ENCODE measurements at places on chromosomes 16 and 17.

DNA sequence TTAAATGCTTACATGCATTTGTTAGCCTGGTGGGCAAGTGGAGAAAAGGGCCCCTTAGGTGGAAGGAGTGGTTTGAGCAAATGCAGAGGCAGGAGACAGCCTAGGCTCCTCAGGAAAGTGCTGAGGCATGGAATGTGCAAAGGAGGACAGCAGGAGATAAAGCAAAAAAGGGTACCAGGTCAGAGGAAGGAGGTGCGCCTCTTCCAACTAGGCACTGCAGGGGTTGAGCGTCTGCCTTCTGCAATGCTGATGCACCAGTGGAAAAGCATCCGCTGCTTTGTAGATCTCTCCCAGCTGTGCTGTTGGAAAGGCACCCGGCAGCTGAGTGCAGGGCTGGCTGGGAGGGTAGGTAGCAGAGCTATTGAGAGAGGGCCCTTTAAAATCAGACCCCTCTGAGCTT lies 287.0 kb upstream of the XYLT1 start:
- no peak for DNase-seq

GRCh38 chr17:35982409-35983191 lies 1.3 kb upstream of the CCL16 start:
- DNase-seq: no peak

GRCh38 chr16:80319181-80319580 lies 221.6 kb upstream of the DYNLRB2 start:
- DNase-seq: no peak

- DNase-seq: no peak
Observed at GRCh38 chr16:88014252-88014781, 63.1 kb downstream of the BANP start.

- DNase-seq: no peak
Observed at GRCh38 chr17:4329838-4330237, 36.6 kb downstream of the UBE2G1 start.

- DNase-seq: no peak
Observed at GRCh38 chr17:75895370-75896155, 1.2 kb downstream of the TRIM65 start.

DNA sequence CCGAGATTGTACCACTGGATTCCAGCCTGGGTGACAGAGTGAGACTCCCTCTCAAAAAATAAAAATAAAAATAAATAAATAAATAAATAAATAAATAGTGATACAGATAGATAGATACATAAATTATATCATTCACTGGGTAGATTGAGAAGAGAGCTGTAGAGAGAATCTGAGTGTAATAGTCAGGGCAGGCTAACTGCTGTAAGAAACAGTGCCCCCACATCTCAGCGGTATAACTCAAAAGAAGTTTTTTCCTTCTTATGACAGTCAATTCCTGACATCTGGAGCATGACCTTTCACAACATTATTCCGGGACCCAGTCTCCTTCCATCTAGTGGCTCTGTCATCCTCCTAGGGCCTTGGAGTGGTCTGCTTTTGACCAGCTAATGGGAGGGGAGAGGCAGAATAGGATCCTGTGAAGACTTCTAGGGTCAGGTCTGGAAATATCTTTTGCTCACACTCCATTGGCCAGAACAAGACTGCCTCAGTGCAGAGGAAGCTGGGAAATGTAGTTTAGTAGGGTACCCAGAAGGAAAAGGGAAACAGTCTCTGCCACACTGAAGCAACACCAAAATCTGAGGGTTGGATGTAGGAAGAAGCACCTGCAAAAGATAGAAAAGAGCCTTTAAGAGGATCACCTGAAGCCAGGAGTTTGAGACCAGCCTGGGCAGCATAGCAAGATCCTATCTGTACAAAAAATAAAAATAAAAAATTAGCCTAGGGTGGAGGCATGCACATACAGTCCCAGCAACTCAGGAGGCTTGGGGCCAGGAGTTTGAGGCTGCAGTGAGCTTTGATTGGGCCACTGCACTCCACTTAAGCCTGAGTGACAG lies 3.0 kb upstream of the QPRT start:
- no peak for DNase-seq
